Activated CD8-positive, alpha-beta memory T cell treated with anti-CD3 and anti-CD28 coated beads for 1 hour (primary cell): ENCODE measurements at places on chromosomes 4 and X.

DNA sequence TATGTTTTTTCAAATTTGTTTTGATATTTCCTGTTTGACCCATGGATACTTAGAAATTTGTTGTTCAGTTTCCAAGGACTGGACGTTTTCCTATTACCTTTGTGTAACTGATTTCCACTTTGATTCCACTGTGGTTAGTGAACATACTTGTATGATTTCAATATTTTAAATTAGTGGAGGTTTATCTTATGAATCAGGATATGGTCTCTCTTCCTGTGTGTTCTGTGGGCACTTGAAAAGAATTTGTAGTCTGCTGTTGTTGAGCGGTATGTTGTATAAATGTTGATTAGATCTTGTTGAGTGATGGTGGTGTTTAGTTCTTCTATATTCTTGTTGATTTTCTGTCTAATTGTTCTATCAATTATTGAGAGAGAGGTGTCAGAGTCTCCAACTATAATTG lies 21.2 kb upstream of the LAMTOR3 start:
- no peak for DNase-seq

DNA sequence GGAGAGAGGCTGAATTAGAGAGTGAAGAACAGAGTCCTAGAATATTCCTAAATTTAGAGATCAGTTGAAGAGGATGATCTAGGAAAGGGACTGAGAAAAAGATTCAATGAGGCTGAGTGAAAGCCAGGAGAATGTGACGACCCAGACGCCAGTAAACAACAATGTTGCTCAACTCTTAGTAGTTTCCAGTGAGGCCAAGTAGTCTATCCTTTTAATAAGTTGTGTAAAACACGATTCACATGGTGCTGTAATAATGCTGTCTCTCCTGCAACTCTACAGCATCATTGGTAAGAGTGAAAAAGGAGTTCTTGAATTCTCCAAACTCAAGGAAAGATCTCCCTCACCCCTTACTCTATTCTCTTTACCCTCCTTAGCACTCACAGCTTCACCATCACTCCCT lies 140.3 kb downstream of the CFAP299 start:
- DNase-seq = no peak

DNA sequence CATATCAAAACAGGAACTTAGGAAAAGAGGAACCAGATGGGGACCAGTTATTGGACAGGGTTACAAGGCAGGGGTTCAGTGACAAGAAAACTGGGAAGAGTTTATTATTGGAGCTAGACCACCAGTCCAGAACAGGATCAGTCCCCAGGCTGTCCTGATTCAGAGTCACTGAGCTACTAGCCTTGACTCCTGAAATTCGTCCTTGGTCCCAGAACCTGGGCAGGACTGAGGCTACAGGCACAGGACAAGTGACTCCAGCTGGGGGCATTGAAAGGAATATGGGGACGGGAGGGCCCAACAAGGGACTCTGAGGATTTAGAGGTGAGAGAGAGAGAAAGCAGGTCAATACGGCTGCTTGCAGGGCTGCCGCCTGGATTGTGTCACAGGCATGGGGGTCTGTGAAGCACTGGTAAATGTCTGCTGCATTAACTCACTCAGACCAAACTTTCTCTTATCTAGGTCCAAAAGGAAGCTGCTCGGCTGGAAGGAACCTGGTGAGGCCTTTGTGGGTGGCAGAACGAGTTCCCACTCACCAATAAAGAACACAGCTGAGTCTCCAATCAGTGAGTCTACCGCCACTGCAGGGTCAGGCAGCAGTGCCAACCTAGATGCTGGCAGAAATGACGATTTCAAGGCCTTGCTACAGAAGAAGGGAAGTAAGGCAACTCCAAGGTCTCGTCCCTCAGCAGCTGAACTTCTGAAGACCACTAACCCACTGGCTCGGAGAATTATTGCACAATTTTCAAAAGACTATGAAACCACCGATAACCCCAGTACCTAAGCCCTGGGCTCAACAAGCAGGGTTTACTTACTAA lies 11.3 kb upstream of the RTL5 start:
- no peak for DNase-seq

- DNase-seq = no peak
Observed at GRCh38 chrX:107537815-107538214, 88.4 kb downstream of the FRMPD3 start.

- no peak for DNase-seq
Observed at GRCh38 chr4:176755613-176756012, 37.1 kb downstream of the VEGFC start.

DNA sequence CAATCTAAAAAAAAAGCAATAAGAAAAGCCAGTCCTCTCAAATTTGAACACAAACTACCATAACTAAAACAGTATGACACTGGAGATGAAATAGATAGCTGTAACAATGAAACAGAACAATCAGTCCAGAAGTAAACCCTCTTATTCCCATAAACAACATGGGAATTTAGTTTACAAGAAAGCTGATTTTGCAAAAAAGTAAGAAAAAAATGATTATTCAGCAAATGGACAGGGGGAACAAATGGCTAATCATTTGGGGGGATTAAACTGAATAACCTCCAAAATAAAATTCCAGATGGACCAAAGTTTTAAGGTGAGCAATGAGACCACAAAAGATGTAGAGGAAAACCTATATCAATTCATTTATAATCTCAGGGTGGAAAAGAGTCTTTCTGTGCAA lies 16.1 kb upstream of the SASH3 start:
- DNase-seq = no peak

GRCh38 chr4:25723409-25723808 lies 67.8 kb downstream of the SLC34A2 start:
- DNase-seq = no peak
